ENCODE measurements at places on chromosomes 12 and 14. TPM values are rescaled to one million over a fixed set of nuclear protein-coding genes. Genes with fewer than 3 reads are reported as not detected.

KRT3 gene
- total RNA-seq = not detected

DNA sequence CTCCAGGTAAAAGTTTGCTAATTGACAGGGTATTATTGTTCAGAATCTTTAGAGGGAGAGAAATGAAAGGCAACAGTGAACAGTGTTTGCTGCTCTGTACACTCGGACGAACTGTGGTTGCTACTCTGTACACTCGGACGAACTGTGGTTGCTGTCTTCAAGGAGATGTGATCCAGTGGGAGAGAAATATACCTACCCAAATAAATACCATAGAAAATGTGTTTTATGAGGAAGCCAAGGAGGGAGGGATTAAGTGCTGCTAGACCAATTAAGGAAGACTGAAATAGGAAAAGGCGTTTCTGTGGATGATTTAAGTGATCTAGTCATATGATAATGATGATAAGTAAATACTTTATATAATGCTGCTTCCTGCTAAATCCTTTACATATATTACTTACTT, 2.7 kb downstream of the STK38L start:
- H3K4me1 ChIP-seq = peaks cover 11% of the 10 kb centered on the region
- H3K4me3 ChIP-seq = peak overlapping the region; percentile 58
- H3K27me3 ChIP-seq = no peaks in the 10 kb centered on the region

CLEC4E gene
- not detected for total RNA-seq

- H3K27ac ChIP-seq = no peak overlapping the region
- no peaks in the 10 kb centered on the region for H3K4me1 ChIP-seq
- no peak overlapping the region for H3K4me3 ChIP-seq
- H3K36me3 ChIP-seq = no peaks in the 10 kb centered on the region
- no peaks in the 10 kb centered on the region for H3K27me3 ChIP-seq
These were observed 1.6 kb upstream of the ACOT6 start for GRCh38 chr14:73610687-73611086.

RASAL1 gene
- not detected for total RNA-seq

GRCh38 chr14:89489761-89490437, 72.9 kb upstream of the FOXN3 start:
- H3K27ac ChIP-seq = no peak overlapping the region
- peaks cover 4% of the 10 kb centered on the region for H3K27me3 ChIP-seq
- no peaks in the 10 kb centered on the region for H3K4me1 ChIP-seq
- peak; percentile 62 for DNase-seq

Measured in osteoblast (primary cell).